DMS153 (cell line): ENCODE measurements at places on chromosomes 12 and 14.

DNA sequence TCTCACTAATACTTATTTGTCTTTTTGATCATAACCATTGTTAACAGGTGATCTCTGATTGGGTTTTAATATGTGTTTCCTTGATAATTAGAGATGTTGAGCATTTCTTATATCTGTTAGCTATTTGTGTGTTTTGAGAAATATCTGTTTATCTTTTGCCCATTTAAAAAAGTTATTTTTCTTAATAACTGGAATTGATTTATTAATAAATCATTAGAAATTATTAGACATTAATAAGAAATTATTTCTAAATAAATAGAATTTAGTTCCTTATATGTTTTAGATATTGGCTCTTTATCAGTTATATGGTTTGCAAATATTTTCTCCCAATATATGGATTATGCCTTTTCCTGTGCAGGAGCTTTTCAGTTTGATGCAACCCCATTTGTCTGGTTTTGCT, 18.7 kb downstream of the TMX1 start:
- no peak for DNase-seq

GRCh38 chr14:50718949-50719348, 50.8 kb upstream of the SAV1 start:
- DNase-seq, result no peak

- DNase-seq, result no peak
These were observed 167.0 kb downstream of the EFCAB11 start for GRCh38 chr14:89787525-89787924.

DNA sequence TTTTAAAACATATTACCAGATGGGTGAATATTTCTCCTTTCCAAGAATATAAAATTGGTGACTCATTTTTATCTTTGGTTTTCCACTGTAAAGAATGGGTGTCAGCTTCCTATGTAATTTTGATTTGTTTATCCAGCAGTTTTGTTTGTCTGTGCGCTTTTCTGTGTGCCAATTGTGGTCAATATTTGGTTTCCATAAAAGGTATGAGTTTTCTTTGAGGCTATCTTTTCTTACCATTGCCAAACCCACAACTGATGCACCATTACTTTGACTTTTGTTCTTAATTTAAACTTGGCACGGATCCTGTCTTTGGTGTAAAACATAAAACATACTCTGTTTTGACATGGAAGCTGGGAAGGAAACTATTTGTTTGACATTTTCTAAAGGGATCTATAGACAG, 78.8 kb upstream of the NAV3 start:
- DNase-seq, result peak; percentile 96

DNA sequence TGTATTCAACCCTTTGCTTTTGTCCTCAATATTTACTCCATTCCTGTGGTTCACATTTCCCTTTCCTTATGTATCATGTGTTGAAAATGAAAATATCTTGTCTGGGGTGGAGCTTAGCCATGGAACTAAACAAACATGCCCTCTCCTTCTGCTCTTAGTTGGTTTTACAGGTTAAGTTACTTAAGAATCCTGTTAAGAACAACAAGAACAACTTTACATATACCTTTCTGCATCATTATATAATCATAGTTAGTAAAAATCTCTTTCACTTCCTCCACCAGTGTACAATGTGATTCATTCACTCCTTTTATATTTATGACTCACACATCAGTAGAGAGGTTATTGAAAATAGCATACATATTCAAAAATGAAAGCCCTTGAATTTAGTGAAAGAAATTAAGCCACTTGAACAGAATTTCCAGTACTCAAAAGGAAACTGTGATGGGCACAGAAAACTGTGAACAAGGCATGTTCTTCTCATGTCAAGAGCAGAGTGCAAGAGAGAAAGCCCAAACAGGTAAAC, 307.7 kb downstream of the CCDC91 start:
- DNase-seq, result no peak

GRCh38 chr14:102495491-102496330, 13.9 kb downstream of the ANKRD9 start:
- no peak for DNase-seq

GRCh38 chr14:32601906-32602305, 272.8 kb downstream of the AKAP6 start:
- no peak for DNase-seq

DNA sequence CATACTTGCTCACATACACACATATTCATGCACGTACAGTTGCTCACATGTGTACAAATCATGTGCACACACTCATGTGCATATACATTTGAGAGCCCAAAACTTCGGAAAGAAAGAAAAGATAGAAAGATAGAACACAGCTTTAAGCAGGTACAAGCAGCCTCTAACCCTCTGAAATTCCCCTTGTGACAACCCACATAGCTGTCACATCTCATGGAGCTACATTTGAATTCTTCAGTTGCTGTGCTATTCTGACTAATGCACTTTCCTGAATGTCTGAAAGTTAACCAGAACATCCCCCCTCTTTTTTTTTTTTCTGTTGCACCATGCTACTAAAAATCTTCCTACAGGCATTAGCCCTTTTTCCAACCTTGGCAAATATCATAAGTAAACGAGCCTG, 51.9 kb upstream of the KCNA5 start:
- no peak for DNase-seq

DNA sequence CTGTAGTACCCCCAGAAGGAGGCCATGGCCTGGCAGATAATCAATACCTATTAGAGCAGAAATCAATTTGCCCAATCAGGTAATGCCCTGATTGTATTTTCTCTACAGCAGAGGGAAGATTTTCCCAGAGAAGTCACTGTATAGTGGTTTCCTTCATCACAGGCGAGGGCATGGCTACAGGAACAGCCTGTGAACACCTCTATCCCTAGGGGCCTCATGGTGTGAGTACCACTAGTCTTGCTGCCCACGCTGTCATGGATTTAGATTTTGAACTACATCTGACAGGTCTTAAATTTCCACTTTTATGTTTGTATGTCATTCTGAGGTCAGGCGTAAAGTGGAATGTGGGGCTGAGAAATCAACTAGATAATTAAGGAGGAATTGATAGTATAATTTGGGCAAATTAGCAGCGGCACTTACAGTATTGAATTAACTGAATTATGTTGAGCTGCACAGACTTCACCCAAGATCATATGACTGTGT, 42.4 kb upstream of the STXBP6 start:
- no peak for DNase-seq

DNA sequence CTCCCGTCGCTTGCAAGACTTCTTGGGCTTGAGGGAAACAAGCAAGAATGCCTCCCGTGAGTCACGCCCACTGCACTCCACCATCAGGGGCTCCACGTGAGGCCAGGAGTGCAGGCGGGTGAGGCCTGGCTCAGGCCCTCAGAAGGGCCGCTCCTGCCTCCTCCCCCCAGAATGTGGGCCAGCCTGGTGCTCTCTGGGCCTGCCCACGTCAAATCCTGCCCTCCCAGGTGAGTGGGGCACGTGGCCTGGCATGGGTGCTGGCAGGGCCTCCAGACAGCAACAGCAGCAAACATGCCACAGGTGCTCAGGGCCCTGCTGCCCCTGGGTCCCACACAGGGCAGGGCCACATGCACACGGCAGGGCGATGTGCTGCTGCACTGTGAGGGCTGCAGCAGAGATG, 30.6 kb upstream of the BTBD6 start:
- no peak for DNase-seq

DNA sequence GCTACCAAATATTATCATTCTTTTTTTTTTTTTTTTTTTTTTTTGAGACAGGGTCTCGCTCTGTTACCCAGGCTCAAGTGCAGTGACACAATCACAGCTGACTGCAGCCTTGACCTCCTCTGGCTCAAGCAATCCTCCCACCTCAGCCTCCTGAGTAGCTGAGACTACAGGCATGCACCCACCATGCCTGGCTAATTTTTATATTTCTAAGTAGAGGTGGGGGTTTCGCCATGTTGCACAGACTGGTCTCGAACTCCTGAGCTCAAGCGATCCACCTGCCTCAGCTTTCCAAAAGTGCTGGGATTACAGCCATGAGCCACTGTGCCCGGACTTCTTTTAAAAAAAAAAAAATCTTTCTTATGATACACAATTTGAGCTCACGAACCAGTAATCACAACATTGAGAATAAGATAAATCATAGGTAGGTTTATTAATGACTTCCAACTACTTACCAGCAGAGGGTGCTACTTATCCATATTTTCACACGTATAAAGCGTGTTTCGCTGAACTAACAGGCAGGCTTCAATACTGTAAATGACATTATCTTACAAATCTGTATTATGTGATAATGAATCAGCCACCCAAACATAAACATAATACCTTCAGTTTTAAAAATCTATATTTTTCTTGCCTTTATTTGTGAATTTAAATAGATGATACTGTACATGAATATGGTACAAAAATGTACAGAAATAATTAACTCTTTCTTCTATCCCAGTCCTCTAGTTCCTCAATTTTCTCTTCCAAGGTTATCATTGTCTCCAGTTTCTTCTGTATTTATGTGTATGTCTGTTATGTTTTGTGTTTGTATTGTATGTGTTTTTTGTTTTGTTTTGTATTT, 42.5 kb upstream of the BCAT1 start:
- peak; percentile 2 for DNase-seq

DNA sequence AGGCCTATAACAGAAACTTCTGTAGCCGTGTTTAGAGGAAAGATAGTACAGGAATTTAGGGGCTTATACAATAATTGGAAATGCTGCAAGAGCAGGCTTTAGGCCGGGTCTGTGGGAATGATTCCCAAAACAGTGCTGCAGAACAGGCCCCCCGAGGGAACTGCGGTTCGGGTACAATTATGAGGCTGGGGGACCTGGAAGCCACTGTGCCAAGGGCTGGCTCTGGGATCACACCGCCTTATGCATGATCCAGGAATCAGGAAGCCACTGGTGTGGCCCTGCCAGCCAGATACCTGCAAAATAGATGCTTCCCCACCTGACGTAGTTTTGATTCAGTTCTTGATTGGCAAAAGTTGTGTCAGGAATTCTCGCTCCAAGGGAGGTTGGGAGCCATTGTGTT, 55.4 kb downstream of the CACNA1C start:
- DNase-seq, result no peak

- DNase-seq, result no peak
These were observed 280.6 kb upstream of the CLEC14A start for GRCh38 chr14:38536376-38537038.

DNA sequence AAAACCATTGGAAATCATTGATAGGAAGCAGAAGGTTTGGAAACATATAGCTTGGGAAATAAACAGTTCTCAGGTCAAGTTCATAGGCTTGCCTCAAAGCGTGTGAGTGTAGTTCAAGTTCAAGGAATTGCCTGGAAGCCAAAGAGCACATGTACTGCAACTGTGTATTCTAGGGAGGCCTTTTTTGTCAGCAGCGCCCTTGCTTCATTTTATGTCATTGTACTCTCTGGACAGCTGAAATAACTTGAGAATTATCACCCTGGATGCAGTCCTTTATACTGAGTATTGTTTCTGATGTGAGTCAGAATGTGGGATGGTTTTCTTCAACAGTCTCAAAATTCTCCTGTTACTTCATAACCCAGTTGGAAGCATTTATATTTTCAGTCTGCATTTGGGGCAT, 16.0 kb upstream of the EVL start:
- DNase-seq, result no peak

GRCh38 chr12:94793191-94793595, 142.8 kb upstream of the TMCC3 start:
- no peak for DNase-seq

GRCh38 chr14:28751467-28752058, 15.0 kb upstream of the FOXG1 start:
- peak; percentile 46 for DNase-seq

DNA sequence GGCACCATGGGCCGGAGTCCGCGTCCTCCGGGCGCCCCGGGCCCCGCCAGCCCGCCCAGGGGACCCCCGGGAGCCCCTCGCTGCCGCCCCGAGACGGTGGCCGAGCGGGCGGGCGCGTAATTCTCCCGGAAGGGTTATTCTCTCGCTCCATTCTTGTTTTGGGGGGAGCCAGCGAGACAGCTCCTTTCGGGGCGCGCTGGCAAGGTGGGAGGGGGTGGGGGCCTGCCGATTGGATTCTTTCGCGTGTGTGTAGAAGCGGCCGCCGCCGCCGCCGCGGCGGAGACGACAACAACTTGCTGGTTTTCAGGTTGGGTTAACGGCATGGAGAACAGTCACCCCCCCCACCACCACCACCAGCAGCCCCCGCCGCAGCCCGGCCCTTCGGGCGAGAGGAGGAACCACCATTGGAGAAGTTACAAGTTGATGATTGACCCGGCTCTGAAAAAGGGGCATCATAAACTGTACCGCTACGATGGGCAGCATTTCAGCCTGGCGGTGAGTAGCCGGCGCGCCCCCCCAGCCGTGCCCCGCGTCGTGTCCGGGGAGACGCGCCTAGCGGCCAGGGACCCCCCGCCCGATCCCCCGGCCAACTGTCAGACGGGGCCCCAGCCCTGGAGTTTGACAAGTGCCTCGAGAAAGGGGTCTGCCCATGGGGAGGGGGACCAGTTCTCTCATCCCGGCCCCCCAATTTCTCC, 755 bp downstream of the SETD1B start:
- DNase-seq, result no peak

- DNase-seq, result no peak
These were observed 25.9 kb upstream of the SRSF5 start for GRCh38 chr14:69741055-69741454.

GRCh38 chr14:67232621-67233020, 8.6 kb upstream of the PALS1 start:
- DNase-seq, result no peak

- no peak for DNase-seq
These were observed 46.9 kb upstream of the NOS1 start for GRCh38 chr12:117408161-117408791.

GRCh38 chr14:104424406-104425072, 155.0 kb upstream of the C14orf180 start:
- no peak for DNase-seq

DNA sequence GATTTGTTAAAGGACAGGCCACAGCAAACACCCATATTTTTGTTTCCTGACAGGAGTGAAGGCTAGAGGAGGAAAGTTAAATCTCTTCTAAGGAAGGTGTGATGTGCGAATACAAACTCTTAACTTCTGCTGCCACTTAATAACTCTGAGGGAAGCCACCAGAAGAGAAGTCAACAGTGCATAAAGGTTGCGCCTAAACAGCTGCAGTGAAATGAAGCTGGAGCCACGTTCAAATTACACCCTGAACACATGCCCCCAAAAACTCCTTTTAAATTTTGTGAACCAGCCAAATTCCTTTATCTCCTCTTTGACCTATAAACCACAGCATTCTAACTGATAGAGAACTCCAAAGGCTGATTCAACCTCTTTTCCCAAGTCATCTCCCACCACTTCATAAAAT, 22.4 kb downstream of the DENND5B start:
- DNase-seq, result no peak

- no peak for DNase-seq
These were observed 23.9 kb downstream of the LRRK2 start for GRCh38 chr12:40248585-40249297.
